Activated naive CD4-positive, alpha-beta T cell treated with anti-CD3 and anti-CD28 coated beads for 36 hours (primary cell): ENCODE measurements at places on chromosomes 11 and 22.

DNA sequence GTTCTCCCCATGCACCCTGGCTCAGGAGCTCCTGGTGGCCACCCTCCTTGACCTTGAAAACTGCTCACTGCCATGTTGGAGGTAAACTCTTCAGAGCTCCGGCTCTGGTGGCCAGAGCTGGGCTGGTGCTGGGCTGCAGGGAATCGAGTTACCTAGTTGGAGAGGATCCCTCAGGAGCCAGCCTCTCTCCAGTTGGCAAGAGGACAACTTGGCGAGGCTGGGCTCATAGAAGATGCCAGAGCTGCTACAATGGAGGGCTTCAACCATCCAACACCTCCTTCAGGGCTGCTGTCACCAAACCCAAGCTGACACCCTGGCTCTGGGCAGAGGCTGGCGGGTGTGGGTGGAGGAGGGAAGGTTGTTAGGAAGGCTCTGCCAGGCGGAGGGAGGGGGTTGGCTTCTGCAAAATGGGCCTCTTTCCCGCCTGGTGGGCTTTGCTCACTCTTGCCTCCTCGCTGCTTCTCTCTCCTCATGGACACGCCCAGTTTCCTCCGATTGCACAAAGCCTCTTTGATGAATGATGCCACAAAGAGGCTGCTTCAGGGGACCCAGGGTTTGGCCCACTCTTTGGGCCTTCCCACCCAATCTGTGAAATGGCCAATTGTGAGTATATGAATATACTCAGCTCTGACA lies 53.1 kb downstream of the THAP12 start:
- no peak for DNase-seq

- DNase-seq, result no peak
Measured at GRCh38 chr11:18369398-18369797, 25.0 kb upstream of the LDHA start.

DNA sequence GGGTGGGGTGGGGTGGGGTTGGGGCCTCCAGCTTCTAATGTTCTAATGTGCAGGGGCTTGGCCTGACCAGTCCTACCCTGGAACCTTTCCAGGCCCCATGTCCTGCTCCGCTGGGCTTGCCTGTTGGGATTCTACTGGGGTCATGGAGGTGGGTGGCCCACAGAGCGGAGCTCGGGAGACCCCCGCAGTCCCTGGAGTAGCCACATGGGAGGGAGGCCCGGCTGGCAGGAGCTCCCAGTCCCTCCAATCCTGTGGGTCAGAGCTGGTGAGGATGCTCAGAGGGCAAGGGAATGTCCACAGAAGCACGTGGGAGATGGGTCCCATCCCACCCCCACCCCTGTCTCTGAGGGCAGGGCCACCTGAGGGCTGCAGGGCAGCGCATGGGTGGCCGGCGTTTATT lies 2.9 kb downstream of the SEPTIN5 start:
- DNase-seq, result no peak

- DNase-seq, result no peak
Measured at GRCh38 chr22:45709060-45709739, 37.6 kb downstream of the ATXN10 start.

GRCh38 chr11:44792171-44792570 lies 65.4 kb downstream of the TSPAN18 start:
- no peak for DNase-seq

DNA sequence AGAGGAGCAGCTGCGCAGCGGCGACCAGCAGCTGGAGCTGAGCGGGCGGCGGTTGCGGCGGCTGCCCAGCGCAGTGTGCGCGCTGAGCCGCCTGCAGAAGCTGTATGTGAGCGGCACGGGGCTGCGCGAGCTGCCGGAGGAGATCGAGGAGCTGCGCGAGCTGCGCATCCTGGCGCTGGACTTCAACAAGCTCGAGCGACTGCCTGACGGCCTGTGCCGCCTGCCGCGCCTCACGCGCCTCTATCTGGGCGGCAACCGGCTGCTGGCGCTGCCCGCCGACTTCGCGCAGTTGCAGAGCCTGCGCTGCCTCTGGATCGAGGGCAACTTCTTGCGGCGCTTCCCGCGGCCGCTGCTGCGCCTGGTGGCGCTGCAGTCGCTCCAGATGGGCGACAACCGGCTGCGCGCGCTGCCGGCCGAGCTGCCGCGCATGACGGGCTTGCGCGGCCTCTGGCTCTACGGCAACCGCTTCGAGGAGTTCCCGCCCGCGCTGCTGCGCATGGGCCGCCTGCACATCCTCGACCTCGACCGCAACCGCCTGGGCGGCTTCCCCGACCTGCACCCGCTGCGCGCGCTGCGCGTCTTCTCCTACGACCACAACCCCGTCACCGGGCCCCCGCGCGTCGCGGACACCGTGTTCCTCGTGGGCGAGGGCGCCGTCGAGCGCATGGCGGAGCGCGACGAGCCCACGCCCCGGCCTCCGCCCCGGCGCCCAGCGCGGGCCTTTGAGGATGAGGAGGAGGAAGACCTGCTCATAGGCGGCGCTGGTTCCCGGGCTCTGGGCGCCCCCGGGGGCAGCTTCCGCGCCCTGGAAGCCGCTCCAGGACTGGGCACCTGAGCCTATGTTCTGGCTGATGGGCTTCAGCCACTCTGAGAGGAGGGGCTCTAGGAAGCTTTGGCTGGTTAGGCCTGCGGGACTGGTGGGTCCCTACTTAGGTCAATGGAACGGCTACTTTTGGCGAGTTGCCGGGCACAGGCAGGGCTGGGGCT lies 787 bp downstream of the LRRC10B start:
- peak; percentile 75 for DNase-seq

- DNase-seq, result no peak
Measured at GRCh38 chr11:1872267-1872985, 19.3 kb downstream of the PRR33 start.

- no peak for DNase-seq
Measured at GRCh38 chr22:39250131-39250530, 5.3 kb upstream of the PDGFB start.

DNA sequence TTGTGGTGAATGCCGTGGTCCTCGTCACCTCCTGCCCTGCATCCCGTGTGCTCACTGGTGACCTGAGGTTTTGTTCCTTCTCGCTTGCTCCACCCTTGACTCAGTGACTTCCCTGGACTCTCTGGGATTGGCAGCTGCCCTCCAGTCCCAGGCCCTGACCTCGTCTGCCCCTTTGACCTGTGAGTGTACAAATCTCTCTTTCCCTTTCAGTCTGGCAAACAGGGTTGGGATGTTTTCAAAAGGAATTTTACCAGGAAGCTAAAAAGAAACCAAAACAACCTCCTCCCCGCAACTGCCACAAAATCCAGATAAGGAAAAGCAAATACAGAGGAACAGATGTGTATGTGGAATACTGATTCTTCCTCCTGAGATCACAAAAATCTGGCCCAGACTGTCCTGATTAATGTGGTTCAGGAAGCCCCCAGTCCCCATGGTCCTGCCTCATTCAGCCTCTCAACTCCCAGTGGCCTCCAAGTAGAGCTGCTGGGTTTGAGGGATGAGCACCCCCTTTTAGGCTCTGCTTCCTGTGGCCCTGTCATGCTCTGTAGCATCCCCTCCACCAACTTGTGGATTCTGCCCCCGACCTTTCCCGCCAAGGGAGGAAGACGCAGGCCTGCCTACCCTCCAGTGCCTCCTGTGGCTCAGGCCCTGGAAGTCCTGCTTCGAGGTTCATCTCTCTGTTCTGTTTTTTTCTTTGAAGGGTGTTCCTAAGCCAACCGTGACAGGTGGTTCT lies 15.2 kb downstream of the ROBO4 start:
- no peak for DNase-seq

DNA sequence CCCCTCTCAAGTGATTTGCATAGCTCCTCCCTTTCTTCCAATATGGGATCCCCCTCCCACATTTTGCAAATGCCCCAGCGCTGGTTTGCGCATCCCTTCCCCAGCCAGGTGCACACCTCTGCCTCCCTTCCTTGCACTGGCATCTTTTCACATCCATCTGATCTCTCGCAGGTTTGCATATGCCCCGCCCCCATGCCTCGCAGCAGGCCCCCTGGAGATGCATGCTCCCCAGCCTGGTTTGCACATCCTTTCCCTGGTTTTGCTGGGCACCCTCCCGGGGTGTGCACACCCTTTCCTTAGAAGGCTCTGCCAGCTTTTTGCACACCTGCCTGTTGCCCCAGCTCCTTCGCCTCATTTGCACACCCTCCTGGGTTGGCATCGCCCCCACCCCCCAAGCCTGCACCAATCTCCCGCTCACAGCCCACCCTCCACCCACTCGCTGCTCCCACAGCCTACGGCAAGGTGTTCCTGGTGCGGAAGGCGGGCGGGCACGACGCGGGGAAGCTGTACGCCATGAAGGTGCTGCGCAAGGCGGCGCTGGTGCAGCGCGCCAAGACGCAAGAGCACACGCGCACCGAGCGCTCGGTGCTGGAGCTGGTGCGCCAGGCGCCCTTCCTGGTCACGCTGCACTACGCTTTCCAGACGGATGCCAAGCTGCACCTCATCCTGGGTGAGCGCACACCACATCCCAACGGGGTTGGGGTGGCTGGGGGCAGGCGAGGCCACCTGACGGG lies 917 bp downstream of the RPS6KA4 start:
- peak; percentile 49 for DNase-seq

DNA sequence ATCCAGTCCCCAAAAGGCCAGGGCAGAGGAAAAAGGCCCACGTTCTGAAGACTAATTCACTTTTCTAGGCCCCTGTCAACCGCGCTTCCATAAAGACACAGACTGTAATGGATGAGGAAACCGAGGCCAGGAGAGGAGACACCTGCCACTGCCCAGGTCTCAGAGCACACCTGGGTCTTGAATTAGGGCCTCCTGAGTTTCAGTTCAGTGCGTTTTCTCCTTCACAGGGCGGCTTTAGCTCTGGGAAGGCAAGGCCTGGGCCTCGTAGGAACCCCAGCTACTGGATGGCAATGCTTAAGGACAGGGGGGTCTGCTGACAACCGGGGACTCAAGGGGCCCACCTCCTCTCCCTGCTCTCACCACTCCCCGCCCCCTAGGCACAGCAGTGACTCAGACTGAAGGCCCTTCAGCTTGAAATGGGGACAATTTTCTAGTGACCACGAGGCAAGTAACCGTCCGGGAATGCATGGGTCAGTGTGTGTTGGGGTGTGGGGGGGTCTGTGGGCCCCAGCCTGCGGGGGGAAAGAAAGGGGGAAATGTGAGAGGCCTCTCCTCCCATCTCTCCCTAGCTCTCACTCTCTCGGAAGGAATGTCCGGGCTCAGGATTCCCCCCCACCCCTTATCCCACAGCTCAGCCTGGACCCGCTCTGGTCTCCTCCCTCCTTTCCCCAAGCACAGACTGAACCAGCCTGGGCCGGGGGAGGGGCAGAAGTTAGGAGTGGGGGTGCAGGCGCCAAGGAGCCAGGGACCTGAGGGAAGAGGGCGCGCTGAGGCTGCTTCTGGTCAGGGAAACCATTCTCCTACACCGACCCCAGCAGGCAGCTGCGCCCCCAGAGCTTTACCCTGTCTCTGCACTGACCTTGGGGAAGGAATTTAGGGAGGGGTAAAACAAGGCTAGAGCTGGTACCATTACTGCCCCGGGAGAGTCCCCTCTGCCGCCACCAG lies 17.2 kb downstream of the CREB3L1 start:
- no peak for DNase-seq

- DNase-seq, result peak; percentile 42
Measured at GRCh38 chr11:128548649-128549255, 38.6 kb downstream of the ETS1 start.

GRCh38 chr11:76051937-76052336 lies 154.4 kb downstream of the WNT11 start:
- no peak for DNase-seq

GRCh38 chr22:49600891-49601431 lies 226.7 kb downstream of the BRD1 start:
- DNase-seq, result no peak

GRCh38 chr11:47964546-47964945 lies 15.8 kb upstream of the PTPRJ start:
- DNase-seq, result no peak

DNA sequence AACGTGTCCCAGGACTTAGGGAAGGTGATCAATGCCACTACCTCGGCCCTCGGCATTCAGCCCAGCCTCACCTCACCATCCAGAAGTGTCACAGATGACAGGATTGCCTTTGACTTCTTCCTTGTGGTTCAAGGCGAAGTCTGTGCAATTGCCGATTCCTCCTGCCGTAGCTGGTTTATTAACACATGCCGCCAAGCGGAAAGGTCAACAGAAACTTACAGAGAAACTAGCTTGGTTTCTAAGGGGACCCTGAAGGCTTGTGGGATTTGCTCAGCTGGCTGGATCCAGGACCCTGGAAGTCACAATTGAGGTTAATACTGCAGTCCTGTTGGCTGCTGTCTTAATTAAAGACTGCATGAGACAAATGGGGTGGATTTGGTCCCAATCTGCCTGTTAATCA lies 65.6 kb downstream of the SHANK2 start:
- no peak for DNase-seq

- DNase-seq, result peak; percentile 79
Measured at GRCh38 chr11:64449381-64450167, 90.6 kb downstream of the RPS6KA4 start.

DNA sequence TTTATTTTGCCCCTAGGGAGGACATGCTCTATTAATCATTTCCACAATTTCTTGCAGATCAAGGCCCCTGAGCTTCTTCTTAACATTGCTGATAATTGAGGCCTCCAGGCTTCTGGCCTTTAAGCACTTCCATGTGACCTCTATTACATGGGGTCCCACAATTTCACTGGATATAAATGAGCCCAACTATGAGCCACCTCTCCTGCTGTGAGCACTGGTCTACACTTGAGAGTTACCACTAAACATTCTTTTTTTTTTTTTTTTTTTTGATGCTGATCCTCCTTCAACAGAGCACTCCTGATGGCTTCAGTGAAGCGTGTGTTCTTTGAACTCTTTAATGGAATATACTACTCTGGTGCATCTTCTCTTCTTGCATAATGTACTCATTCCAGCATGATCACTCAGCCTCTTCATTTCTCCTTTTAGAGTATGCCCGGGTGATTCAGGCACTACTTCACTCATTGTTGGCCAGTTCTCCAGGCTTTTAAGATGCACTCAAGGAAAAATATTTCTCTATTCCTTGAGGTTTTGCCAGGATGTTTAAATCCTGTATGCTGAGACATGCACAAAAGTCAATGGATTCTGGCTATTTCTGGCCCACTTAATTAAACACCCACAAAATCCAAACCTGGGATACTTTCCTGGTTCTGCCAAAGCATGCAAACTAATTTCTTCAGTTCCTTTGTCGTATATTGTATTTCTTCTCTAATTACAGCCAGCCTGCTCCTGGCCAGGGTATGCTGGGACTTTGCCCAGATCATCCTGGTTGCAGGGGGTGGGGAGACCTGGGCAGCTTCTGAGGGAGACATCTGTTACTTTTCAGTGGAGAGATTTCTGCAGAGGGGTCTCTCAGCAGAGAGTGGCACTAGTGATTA lies 257.8 kb upstream of the LUZP2 start:
- no peak for DNase-seq

- DNase-seq, result no peak
Measured at GRCh38 chr22:41324821-41325528, 23.6 kb downstream of the ZC3H7B start.

DNA sequence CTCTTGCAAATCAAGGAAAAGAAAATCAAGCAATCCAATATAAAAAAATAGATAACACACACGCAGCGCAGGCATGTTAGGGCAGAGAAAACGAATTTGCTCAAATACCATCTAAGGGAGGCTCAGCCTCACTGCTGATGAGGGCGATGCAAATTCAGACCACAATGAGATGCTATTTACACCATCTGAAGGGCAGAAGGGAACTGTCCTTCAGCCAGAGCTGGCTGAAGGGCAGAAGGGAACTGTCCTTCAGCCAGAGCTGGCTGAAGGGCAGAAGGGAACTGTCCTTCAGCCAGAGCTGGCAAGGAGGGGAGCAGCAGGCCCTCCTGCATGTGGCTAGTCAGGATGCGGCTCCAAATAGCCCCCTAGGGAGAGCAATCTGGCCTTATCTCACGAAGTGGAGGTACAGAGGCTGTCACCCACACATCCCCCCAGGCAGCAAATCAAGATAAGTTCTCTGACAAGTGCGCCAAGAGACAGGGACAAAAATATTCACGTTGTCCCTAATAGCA lies 7.6 kb upstream of the SLC39A13 start:
- no peak for DNase-seq
